A549 treated with dexamethasone at 1 μM for 4 hours (cell line): ENCODE measurements at places on chromosomes 12 and 14. TPM values are rescaled to one million over a fixed set of nuclear protein-coding genes. Genes with fewer than 3 reads are reported as not detected.

Gene LRR1
- total RNA-seq, result 44.4 to 48.2 TPM (median 46.5 TPM) in 5 replicates

Gene TAS2R42
- total RNA-seq, result not detected in 5 replicates

Gene SLC11A2
- total RNA-seq, result 16.2 to 22.8 TPM (median 20.2 TPM) in 5 replicates

Gene CLEC14A
- not detected in 5 replicates for total RNA-seq

Gene KRT7
- 4,985 to 6,528 TPM (median 5,990 TPM) in 5 replicates for total RNA-seq

Gene LHX5
- 0.05 to 0.08 TPM (median 0.06 TPM) in 3 of 5 replicates, not detected in the others for total RNA-seq

Gene PPP4R4
- total RNA-seq, result 0.24 to 0.44 TPM (median 0.33 TPM) in 5 replicates

Gene LAG3
- total RNA-seq, result 0.56 to 1.7 TPM (median 1.3 TPM) in 5 replicates

Gene ADAM20
- total RNA-seq, result 0.02 TPM in 1 of 5 replicates, not detected in the others

Gene ACSM4
- not detected in 5 replicates for total RNA-seq

Gene CLEC2A
- not detected in 5 replicates for total RNA-seq

Gene IAPP
- total RNA-seq, result not detected in 5 replicates

Gene KCNC2
- total RNA-seq, result not detected in 5 replicates

Gene CFL2
- 94.1 to 129 TPM (median 119 TPM) in 5 replicates for total RNA-seq

Gene FAR2
- 0.11 to 0.20 TPM (median 0.17 TPM) in 3 of 5 replicates, not detected in the others for total RNA-seq

Gene SCNN1A
- total RNA-seq, result 16.8 to 31.6 TPM (median 27.9 TPM) in 5 replicates

Gene IL31
- not detected in 5 replicates for total RNA-seq

Gene SLC39A5
- total RNA-seq, result 0.09 TPM in 1 of 5 replicates, not detected in the others

Gene PLEKHD1
- total RNA-seq, result 0.01 to 0.03 TPM (median 0.02 TPM) in 4 of 5 replicates, not detected in the other

Gene CACNA1C
- 0.02 to 0.11 TPM (median 0.04 TPM) in 4 of 5 replicates, not detected in the other for total RNA-seq

Gene PRH2
- 0.26 to 0.27 TPM in 2 of 5 replicates, not detected in the others for total RNA-seq
